ENCODE measurements at places on chromosomes 4 and X.

DNA sequence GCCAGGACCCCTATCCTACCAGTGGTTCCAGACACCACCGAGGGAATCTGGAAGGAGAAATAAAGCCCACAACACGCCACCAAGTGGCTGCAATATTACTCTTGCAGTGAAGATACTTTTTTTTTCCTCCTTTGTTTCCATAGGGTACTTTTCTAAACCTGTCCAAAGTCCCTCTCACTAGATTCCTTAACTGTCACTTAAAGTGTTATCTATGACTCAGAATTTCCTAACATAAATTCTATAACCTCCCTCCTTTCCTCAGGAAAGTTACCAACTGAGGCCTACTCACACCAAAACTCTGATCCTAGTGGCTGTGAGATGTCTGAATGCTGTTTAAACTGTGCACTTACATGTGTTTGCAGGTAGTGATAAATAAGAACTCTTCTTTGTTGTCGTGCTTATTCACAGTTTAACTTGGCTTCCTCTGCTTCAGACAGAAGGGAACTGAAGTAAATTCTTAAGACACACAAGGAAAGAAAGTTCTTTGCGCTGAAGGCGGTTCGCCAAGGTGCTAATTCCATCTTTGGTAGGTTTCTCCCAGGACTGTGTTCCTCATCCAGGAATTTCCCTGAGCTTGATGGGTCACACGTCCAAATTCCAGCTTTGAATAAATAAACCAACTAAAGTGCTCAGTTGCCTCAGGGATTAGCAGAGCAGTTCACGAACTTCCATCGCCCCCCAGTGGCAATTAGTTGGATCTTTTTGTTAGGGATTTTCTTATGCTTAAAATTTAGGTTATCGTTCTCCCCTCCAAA, 10.7 kb upstream of the HCCS start:
- no peak for DNase-seq

DNA sequence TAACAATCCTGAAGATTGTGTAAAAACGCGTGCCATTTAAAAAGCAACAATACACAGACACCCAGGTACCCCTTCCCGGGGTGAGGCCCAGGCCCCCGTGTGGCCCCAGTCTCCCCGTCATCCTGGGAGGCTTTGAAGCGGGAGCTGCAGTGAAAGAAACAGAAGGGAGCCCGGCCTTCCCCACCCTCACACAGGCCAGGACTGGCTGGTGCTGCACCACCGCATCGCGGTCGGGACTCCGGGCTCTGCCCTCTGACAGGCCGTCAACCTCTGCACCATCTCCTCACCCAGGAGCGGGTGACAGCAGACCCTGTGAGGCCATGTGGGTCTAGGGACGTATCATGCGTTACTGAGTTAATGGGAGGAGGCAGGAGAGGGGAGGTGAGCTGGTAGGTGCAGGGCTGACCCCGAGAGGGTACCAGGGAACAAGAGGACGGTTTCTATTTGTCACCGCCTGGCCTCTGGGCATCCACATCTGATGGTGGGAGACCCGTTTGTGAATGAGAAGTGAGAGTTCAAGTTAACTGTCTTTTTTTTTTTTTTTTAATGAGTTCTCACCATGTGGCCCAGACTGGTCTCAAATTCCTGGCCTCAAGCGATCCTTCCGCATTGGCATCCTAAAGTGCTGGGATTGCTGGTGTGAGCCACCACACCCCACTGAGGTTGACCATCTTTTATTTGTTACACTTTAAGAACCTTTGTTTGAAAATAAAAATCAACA, 27.3 kb downstream of the PIGG start:
- DNase-seq = no peak

GRCh38 chr4:47873877-47874541, 36.1 kb upstream of the CORIN start:
- no peak for DNase-seq

- no peak for DNase-seq
These were observed 58.2 kb downstream of the CD38 start for GRCh38 chr4:15836362-15836761.

GRCh38 chr4:74395633-74396032, 30.7 kb downstream of the EREG start:
- no peak for DNase-seq

DNA sequence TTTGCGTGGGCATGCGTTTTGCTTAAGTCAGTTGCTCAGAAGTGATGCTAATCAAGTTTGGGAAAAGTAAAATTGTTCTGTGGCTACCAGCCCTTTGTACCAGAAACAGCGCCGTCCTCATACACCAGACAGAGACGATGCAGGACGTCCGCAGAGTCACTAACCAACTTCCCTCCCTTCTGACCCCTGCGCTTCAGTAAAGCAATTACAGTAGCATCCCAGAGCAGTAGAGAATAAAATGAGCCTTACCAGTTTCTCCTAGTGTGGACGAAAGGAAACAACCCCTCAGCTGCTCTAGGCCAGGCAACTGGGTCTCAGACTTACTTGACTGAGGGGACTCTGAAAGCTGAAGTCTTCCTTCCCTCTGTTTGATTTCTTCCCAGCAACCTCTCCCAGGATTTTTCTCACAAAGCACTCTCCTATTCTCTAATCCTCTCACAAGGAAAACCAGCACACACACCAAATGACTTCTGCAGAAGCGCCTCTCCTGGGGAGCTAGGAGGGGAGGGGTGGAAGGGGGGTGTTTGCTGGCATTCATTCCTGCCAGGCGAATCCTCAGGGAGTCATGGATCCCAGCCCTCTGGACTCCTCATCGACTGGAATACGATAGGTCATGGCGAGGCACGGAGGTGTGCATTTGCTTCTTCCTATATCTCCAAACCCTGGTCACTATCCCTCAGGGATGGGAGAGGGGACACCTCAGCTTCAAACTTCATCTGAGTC, 56.0 kb upstream of the MID1 start:
- DNase-seq = no peak

DNA sequence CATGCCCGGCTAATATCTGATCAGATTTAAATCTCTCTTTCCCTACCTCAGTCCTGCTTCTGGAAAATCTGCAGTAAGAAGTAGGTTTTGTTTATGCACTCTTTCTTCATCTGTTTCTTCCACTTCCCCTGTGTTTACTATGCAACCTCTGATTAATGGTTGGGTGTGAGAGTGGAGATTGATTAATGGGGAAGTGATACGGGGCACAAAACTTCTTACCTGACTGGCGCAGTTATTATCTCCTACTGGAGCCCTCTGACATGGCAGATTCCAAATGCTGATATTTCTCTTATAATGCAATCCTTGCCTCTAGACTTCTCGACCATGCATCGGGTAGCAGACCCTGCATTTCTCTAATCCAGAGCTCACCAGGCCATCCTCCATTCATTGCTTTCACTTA, 60.2 kb upstream of the HPGD start:
- DNase-seq = no peak

DNA sequence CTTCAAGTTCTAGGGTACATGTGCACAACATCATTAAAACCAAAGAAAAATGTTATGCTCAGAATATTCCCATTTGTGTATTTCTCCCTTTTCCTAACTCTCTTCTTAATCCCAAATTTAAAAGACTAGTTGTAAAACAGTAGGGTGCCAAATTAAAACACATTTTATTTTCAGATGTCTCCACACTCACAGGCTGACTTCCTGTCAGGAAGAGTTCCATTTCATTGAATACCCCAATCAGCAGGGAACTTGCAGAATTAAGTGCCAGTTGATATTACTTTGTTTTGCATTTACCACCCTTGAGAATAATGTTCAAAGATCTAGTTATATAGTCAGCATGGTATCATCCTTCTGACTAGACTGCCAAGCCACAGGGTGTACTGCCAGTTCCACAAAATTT, 207.9 kb downstream of the MAB21L2 start:
- no peak for DNase-seq

- DNase-seq = no peak
These were observed 8.1 kb downstream of the SNX25 start for GRCh38 chr4:185217408-185217975.

DNA sequence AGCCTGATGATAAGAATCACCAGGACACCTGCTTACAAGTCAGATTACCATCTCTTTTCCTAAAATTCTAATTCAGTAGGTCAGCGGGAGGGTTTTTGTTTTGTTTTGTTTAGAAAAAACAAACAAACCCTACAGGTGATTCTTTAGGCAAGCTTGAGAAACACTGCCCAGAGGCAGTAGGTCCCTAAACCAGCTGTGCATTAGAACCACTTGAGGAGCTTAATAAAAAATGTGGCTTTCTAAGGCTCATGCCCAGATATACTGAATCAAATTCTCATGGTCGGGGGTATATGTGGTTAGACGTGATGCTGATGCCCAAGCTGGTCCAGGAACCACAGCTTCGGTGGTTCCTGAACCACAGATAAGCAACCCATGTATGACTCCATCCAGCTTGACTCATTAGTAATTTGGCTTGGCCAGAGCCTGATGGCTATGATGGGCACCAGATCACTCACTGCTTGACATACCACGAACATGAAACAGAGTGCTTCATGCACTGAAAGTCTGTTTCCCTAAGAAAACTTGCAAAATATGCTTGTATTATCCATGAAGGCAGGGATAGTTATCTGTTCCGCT, 338.1 kb upstream of the F9 start:
- no peak for DNase-seq

DNA sequence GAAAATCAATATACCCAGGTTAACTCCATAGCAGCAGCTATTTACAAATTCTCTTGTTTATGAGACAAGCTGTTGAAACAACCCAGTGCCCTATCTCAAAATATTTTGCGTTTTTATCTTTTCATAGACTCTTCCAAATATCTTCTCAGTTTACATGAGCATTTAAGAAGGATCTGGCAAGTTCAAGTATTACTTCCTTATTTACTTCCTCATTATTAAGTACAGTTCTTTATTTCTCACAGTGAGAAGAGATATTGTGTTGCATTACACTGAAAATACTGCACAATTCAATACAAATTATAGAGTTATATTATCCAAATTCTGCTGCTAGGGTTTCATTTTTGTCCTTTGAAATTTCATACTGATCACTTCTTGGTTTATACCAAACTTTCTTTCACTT, 43.6 kb upstream of the UCP1 start:
- no peak for DNase-seq

All from activated T-helper 1 cell treated with Interleukin-2 at 50 U/mL for 16 hours (primary cell).